ENCODE measurements at places on chromosomes 4 and X.

DNA sequence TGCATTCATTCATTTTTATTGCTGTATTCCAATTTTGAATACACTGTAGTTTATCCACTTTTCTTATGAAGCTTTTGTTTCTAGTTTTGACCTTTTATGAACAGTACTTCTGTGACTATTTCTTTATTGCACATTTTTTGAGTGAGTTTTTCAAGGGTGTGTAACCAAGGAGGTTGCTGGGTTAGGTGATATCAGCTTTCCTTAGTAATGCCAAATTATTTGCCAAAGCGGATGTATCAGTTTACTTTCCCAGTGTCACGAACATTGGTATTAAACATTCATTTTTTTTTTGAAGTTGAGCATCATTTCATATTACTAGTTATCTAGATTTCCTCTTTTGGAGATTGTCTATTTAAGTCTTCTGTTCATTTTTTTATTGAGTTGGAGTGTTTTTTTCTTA is 32.9 kb downstream of the STIM2 start:
- no peak for DNase-seq

DNA sequence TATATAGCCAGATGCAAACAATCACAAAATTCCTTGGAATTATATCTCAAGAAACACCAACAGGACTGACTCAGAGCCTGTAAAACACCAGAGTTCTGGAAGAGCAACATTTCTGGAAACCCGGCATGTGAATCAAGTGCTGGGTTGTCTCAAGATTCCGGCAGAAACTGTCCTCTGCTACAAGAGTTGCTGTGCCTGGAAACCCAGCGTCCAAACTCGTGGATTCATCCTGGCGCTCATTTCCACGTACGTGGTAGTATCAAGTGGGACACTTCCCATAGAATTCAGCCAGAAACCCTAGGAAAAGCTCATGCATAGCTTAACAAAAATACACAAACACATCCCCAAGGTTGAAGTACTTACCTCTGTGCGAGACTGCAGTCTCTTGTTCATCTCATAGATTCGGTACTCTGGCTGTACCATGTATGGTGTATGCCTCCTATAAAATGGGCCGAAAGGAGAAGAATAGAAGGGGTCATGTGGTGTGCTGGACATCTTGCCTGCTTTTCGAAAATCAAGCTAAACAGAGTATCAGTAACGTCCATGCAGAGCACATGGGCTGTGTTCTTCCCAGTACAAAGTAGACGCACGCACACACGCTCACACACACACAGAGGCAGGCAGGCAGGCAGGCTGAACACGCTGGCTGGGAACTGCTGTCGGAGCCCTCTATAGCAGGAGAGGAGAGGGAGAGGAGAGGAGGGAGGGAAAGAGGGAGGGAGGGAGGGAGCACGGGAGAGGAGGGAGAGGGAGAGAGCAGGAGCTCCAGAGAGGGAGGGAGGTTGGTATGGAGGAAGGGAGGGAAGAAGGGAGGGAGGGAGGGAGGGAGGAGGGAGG is at the start of gene LDB2:
LDB2 (minus strand) TSS at position 655 of the 837 bp plus-strand sequence.
- peak; percentile 30 for DNase-seq

GRCh38 chr4:177047070-177047850 is 254.5 kb upstream of the VEGFC start:
- DNase-seq = peak; percentile 62

DNA sequence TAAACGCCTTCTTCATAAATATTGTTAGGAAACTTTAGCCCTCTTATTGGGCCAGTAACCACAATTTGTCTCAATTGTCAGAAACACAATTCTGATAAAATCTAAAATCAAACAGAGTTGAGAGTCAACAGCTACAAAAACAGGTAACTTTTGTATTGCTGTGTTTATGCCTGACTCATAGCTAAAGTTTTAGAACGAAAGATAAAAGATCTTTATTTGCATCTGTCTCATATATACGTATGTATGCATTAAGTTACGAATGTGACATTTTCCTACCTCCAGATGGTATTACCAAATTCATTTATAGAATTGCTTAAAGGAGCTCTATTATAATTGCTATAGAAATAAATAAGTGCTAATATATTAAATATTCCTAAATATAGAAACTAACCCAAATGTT is 887.9 kb upstream of the NDST4 start:
- no peak for DNase-seq

- peak; percentile 1 for DNase-seq
Measured at GRCh38 chrX:11180571-11180970, 69.4 kb downstream of the HCCS start.

DNA sequence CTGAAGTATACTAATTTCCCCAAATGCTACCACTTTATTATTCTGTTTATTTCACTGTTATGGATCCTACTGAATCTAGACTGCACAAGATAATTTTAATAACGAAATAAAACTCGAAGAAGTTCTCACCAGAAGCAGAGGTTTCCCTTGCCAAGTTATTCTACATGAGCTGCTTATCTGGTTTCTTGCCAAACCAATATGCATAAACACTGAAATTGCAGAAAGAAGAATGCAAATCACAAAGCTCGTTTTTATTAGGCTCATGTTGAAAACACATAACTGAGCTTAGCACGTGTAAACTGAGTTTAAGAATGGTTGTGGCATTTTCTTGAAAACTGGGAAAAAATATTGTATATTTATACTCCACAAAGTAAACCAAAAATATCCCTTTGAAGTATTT is 35.9 kb downstream of the GRID2 start:
- no peak for DNase-seq

DNA sequence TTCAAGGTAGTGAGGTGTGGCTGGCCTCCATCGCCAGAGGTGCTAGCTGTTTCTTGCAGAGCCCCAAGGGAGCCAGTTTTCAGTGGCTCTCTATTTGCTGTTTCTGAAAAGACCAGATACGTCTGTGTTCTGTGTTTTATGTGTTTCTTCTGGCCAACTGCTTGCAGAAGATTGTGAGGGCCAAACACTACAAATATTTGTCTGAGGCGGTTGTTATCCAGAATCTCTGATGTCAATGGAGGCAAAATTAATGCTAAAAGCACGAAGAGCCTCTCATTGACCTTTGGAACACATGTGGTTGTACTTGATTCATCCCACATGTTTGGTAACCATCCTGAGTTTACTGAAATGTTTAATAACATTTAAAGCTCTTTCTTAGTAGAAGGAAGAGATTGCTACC is 113.9 kb downstream of the CT47B1 start:
- no peak for DNase-seq

DNA sequence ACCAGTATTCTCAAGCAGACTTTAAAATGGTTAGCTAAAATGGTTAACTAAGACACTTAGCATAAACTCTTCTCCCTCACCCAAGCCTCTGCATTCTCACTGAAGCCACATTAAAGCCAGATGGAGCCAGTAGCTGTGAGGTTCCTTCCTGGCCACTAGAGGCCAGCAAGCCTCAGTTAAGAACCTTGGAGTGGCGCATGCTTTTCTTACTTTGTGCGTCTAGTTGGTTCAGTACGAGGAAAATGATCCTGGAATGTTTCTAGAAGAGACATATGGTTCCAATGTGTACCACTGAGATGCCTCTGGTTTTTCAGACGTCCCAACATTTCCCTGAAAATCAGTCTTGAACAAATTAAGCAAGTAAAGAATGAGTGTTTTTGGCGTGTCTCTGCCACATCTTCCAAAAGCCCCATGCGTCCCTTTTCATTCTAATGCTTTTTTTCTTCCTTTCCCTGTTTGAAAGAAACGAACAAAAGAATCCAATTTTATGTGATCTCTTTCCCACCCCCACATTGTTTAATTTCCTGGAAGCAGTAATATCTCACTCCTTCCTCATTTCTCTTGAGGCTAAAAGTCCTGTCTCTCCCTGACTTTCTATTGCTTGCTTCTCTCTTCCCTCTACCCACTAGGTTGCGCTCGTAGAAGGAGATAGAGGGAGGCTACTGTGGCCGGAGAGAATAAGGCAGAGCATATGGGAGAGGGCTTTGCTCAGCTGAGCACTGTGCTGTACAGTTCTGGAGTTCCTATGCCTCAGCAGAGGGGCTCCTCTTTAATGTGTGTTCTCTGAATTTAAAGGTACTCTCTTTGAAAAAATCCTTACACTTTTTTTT is 82.9 kb upstream of the TAB3 start:
- peak; percentile 13 for DNase-seq

DNA sequence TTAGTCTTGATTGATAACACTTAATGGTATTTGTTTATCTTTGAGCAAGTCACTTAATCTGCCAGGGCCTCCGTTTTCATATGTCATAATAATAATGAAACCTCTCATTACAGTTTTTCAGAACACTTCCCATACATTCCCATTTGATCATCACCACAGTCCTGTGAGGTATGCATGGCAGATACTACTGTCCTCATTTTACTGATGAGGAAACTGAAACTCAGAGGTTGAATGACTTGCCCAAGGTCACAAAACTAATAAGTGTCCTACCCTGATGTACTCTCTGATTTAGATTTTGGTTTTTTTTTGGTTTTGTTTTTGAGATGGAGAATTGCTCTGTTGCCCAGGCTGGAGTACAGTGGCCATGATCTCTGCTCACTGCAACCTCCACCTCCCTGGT is 25.7 kb downstream of the ZFX start:
- DNase-seq = no peak

GRCh38 chr4:94765174-94765573 is 7.4 kb downstream of the BMPR1B start:
- DNase-seq = no peak

GRCh38 chr4:183098723-183099536 is at the start of gene WWC2:
TSS of gene WWC2 (plus strand) at chr4:183099257. CDS start at chr4:183099492, 235 bp downstream.
- DNase-seq = peak; percentile 91

GRCh38 chrX:9842541-9842940 is 56.3 kb downstream of the SHROOM2 start:
- peak; percentile 40 for DNase-seq

DNA sequence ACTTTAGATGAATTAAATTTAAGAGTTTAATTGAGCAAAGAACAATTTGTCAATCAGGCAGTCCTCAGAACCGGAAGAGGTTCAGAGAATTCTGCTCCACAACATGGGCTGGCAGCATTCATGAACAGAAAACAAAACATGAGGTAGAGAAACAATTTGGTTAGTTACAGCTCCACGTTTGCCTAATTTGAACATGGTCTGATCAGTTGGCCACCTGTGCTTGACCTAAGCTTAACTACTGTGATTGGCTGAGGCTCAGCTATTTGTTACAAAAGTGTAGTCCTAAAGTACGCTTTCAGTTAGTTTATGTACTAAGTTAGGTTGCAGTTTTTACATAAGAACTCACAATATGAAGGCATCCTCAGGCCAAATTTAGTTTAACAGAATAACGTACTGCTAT is 258.6 kb downstream of the ADAM29 start:
- DNase-seq = no peak

DNA sequence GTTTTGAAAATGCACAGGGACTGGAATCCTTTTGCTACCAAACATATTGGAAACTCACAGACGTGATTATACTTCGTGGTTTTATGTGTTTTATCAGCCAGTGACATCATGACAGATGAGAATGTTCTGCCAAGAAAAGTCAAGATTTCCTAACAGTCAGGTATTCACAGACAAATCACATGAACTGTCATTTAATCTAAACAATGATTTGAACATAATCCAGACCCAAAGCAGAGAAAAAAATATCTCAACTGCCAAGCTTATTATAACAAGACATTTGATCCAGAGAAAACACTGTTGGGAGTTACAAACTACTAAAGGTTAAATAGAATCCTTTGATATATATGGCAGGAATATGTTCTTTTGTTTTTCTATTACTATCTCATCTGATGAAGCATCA is 635.9 kb upstream of the FRG1 start:
- no peak for DNase-seq

DNA sequence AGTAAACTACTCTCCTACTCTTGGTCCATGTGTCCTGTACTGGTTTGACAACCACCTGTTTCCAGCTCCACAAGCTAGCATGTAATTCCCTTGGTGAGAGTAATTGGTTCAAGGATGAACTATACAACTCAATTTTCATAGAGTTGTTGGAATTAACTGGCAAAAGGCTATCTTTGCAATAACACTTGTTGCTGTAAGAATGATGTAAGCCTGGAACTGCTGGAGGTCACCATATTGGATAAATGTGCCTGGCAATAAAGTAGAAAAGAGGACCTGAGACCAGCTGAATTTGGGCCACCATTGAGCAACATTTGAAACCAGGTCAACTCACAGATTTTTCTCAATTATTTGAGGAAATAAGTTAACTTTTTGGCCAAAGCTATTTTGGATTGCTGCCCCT is 175.5 kb downstream of the CAMK2D start:
- DNase-seq = no peak

DNA sequence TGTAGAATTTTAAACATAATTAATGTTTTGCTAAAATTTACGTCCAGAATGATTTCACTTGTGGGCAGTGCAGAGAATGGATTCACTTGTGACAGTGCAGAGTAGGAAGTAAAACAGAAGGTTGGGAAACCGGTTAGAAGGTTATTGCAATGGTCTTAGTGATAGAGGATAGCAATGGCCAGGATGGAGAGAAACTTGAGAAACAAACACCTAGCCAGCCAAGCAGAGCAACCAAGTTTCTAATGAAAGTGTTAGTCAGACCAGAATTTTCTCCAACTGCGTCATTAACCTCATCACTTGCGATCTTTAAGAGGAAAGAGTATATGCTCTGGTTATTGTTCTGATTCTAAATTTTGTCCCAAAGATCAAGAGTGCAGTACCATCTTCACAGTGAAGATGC is 50.0 kb upstream of the TBC1D9 start:
- no peak for DNase-seq

GRCh38 chr4:140736669-140737343 is 19.4 kb downstream of the TBC1D9 start:
- no peak for DNase-seq

GRCh38 chr4:36394352-36394903 is 113.0 kb downstream of the DTHD1 start:
- DNase-seq = peak; percentile 23

DNA sequence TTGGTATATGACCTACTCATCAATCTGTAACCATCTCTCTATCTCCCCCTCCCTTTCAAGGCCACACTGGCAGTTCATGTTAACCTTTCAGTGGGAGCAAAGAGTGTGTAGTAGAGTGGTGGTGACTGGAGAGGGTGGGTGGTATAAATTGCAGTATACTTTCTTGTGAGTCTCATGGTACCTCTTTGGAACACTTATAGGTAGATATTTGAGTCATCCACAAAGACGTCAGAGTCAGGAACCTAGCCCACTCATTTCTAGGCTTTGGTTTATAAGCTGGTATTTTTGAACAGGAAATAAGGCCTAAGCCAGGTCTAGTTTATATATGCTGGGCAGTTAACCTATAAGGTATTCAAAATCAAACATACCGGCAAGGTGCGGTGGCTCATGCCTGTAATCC is 36.3 kb downstream of the RLIM start:
- DNase-seq = no peak
